BE2C (cell line): ENCODE measurements at places on chromosomes 2 and 18.
A peak's percentile ranks its signal among the peaks of the same experiment; 100 is the strongest.

DNA sequence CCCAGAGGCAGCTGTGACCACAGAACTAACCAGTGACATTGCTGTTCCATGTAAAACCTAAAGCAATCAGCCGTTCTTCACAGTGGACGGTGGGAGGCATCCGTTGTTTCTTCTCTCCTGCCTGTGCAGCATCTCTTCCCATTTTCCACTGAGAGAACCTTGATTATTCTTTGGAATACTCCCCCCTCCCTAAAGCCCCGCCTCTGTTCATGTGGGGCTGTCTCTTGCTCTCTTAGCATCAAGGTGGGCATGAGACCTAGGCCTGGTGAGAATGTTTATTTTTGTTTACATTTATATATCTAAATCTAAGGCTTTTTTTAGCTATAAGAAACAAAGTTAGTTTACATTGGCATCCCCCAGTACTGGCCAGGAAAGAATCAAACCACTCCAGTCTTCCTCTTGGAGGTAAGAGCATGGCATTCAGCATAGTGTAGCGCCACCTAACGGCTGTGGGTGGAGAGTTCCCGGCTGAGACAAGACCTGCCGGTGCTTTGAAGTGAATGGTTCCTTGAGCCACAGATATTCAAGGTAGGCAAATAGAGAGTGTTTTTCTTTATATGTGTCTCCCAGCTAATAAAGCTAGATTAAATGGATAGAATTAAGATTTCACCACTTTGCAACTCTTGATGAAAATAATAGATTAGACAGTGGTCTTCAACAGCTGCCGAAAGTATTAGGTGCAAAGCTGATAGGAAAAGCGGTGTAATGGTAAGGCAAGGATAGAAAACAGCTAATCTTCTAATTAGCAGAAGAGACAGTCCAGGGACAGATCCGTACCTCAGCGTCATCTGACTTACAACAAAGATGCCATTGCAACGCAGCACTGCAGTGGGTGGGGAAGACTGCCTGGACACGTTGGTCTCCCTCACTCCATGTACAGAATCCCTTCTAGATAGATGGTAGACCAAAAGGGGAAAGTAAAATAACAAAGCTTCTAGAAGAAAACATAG is 219.6 kb upstream of the RAB12 start:
- DNase-seq, result peak; percentile 59

GRCh38 chr2:178491612-178492011 is 11.4 kb downstream of the PLEKHA3 start:
- DNase-seq, result no peak

DNA sequence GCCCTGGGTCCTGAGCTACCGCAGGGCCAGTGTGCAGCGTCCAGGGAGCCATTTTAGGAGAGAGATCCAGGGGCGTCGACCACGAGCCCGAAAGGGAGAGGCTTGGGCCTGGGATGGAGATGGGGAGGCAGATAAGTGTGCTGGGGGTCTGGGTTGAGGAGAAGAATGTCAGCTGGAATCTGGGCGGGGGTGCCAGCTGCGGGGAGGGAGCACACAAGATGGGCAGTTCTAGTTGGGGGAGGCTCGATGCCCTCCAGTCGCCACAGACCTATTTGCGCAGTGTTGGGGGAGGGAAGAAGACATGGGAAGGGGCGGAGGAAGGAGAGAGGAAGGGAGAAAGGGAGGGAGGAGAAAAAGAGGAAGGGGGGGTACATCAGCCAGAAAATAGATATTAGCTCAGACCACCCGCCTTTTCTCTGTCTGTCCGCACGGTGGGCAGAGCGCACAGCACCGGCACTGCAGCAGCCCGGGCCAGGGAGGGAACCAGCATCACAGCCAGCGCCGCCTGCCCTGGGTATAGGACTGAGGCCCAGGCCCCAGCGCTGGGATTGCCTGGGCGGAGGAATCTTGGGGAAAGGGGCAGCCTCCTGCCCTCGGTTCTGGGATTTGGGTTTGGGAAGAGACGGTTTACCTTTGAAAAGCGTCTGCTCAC is 1.9 kb upstream of the HOXD11 start:
- DNase-seq, result no peak

GRCh38 chr18:23226391-23226790 is 91.1 kb downstream of the CABLES1 start:
- no peak for DNase-seq

GRCh38 chr2:231904161-231904611 is 22.0 kb downstream of the NPPC start:
- no peak for DNase-seq

GRCh38 chr18:9712611-9713010 is 4.5 kb downstream of the RAB31 start:
- DNase-seq, result no peak

GRCh38 chr18:75551071-75551470 is 123.6 kb upstream of the SMIM21 start:
- DNase-seq, result no peak

DNA sequence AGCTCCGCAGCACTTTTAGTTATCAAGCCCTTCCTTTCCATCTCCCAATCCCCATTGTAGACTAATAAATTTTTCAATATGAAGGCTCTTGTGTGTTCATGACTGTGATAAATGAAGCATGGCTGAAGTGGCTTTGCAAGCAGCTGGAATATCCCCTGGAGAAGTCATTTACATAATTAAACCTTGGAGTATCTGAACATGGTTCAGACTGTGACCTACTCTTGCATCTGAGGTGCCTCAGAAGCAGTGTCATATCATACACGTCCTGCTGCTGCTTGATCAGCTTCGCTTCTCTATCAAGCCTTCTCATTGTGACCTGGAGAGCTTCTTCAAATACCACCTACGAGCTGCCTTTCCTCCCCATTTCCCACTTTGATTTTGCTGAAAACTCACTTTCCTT is 48.4 kb upstream of the ZNF397 start:
- no peak for DNase-seq

GRCh38 chr2:160108646-160109045 is 46.2 kb upstream of the PLA2R1 start:
- no peak for DNase-seq

- DNase-seq, result peak; percentile 37
These were observed 66.4 kb upstream of the MSH2 start for GRCh38 chr2:47336259-47337238.

DNA sequence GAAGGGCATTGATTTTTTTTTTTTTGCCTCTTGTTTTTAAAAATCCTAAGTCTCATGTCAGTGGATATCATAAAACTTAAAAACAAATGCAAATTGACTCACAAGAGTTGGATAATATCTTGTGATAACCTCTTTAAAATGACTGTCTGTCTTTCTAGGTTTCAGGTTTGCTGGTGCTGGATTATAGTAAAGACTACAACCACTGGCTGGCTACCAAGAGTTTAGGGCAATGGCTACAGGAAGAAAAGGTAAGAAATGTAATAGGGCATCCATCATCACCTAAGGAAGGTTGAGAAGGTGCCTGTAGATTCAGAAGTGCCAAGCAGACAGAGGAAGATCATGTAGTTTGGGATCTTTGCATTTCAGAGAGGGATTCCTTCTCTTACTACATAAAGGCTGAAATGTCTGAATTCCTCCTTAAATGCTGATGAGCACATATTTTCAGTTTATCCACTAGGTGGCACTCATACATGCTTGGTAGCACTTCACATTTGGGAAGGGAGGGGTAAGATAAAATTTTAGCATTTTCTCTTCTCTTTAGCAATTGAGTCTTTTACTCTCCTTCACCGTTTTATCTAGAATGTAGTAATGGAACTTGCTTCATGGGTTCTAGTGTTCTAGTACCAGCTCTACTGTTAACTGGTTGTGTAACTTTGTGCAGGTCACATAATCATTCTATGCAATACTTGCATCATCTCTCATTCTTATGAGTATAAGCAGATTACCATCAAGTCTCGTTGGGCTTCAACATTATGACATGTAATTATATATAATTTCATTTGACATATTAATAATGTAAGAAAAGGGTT is 21.1 kb downstream of the CPS1 start:
- DNase-seq, result no peak

DNA sequence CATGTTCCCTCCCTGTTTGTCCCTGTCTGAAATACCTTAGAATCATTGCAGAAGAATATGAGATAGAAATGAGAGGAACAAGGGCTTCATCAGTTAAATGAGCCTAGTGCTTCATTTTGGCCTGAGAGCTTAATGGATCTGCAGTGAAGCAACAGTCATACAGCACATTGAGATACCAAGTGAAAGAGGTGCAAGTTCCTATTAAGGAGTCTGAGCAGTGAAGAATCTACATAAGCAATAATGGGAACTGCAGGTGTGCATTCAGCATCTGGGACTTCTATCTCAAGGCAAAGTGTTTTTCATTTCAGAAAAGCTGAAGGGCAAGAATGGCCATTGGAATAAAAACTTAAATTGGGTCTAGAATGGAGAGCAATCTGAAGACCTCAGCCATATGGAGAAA is 323.2 kb upstream of the SLC39A10 start:
- no peak for DNase-seq
